Fibroblast of skin of abdomen (primary cell): ENCODE measurements at places on chromosomes 13 and 19.

DNA sequence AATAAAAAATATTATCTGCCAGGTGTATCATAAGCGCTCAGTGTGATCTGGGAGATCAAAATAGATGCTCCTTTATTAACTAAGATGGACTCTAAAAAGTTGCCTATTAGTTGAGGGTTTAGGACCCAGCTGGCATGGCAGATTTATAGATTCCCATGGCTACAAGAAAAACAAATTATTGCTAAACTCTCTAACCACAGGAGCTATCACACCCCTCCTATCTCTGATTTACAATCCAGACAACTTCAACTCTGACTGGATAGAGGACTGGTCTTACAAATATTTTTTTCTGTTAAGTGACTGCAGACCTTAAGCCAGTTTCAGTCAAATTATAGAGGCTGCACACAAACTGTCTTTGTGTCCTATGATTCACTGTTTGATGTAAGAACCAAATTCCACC, 45.4 kb upstream of the MYCBP2 start:
- DNase-seq, result no peak

GRCh38 chr13:59479629-59480028, 684.1 kb downstream of the DIAPH3 start:
- no peak for DNase-seq

- peak; percentile 66 for DNase-seq
Observed at GRCh38 chr19:47284324-47284899, 9.7 kb downstream of the INAFM1 start.

DNA sequence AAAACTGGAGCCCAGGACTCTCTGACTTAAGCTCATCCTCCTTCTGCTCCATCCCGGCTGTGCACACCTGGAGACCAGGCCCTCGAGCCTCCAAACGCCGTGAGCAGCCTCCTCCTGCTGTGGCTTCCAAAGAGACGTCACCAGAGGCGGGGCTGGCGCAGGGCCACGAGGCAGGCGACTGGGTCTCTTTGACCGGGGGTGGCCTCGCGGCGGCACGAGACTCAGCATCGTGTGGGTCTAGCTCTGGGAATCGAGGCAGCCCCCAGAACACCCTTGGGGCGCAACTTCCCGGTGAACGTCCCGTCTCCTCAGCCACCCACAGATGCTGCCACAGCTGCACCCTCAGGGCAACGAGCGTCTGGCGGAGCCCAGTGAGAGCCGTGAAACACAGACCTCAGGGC, 22.8 kb downstream of the RASA3 start:
- DNase-seq, result no peak

GRCh38 chr13:27975564-27976361, 6.6 kb upstream of the CDX2 start:
- no peak for DNase-seq
